Upper lobe of left lung (tissue), 6 donors: ENCODE measurements at places on chromosomes 3 and 15. TPM values are rescaled to one million over a fixed set of nuclear protein-coding genes. Genes with fewer than 3 reads are reported as not detected.

Gene SERINC4
- not detected for total RNA-seq

Gene WDR49
- total RNA-seq: 5.2 TPM

- H3K27ac ChIP-seq: peak overlapping the region; percentile 73
- peaks cover 3% of the 10 kb centered on the region for H3K4me1 ChIP-seq
- peak; percentile 52 for DNase-seq
- no peaks in the 10 kb centered on the region for H3K36me3 ChIP-seq
- H3K27me3 ChIP-seq: no peaks in the 10 kb centered on the region
- no peak overlapping the region for H3K4me3 ChIP-seq
Measured at GRCh38 chr3:69500604-69501003, 114.7 kb upstream of the FRMD4B start.

DNA sequence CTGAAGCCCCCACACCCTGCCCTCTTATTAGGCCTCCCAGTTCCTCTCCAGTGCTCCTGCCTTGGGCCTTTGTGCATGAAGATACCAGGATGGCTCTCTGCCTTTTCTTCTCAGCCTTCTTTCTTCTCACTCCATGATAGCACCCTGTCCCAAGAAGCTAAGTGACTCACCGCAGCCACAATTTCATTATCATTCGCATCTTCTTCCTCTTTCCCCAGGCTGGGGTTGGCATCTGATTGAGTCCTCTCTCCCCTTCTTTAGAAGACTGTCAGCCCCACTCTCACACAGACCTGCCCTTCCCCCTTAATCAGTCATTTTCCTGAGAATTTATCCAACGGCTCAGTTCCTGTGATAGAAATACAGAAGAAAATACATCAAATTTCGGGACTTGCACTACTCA is 102.0 kb downstream of the STAC start:
- no peak overlapping the region for H3K27ac ChIP-seq
- H3K36me3 ChIP-seq: no peaks in the 10 kb centered on the region
- H3K4me3 ChIP-seq: no peak overlapping the region
- no peaks in the 10 kb centered on the region for H3K27me3 ChIP-seq
- H3K4me1 ChIP-seq: no peaks in the 10 kb centered on the region
- DNase-seq: no peak

Gene RAB5A
- 88.3 TPM for total RNA-seq

DNA sequence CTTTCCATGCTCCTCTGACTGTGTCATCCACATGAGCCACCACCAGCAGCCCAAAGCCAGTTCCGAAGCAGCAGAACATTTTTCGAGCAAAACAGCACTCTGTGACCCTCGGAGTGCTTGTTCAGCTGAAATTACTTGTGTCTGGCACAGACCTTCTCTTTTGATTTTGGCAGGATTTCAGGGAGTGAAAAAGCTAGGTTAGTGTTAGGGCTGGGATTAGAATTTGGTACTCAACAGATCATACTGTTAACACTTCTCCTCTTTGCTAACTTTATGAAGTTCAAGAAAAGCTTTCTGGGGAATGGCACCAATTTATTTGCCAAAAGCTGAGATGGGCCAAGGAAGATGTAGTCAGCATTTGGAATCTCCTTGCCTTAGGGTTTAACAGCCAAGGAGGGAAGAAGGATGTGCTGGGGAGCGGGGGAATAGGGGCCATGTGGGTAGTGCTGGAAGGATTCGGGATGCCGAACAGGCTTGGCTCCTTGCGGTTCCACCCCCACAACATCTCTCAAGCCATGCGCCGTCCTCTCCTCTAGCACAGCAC is 55.1 kb upstream of the TRA2B start:
- peak overlapping the region; percentile 56 for H3K27ac ChIP-seq
- no peaks in the 10 kb centered on the region for H3K4me1 ChIP-seq
- H3K36me3 ChIP-seq: no peaks in the 10 kb centered on the region

GRCh38 chr15:81165535-81165934 is 31.1 kb upstream of the IL16 start:
- H3K27me3 ChIP-seq: no peaks in the 10 kb centered on the region
- no peak overlapping the region for H3K27ac ChIP-seq
- no peaks in the 10 kb centered on the region for H3K36me3 ChIP-seq
- DNase-seq: no peak

Gene RTP4
- total RNA-seq: 0.89 TPM

DNA sequence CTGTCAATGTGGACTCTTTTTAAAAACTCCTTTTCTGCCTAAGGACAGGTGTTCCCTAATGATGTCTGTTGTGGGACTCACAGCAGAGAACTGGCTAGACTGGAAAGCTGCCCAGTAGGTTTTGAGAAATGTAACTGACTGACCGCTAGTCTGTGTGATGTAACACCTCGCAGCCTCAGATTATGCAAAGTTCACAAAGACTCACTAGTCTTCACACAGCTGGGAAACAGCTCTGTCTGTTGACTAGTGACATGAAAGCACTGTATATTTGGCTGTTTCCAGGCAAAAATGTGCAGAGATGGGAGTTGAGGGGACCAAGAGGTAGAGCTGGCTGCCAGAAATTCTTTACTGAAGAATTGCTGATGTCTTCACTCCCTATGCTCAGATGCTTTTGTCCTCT is 10.3 kb downstream of the PDZRN3 start:
- DNase-seq: no peak
- no peaks in the 10 kb centered on the region for H3K27me3 ChIP-seq
- H3K4me3 ChIP-seq: no peak overlapping the region
- no peak overlapping the region for H3K27ac ChIP-seq
- no peaks in the 10 kb centered on the region for H3K36me3 ChIP-seq
- no peaks in the 10 kb centered on the region for H3K4me1 ChIP-seq

GRCh38 chr3:109313061-109313460 is 3.3 kb downstream of the DPPA2 start:
- H3K27ac ChIP-seq: no peak overlapping the region
- H3K27me3 ChIP-seq: no peaks in the 10 kb centered on the region
- no peaks in the 10 kb centered on the region for H3K4me1 ChIP-seq
- DNase-seq: no peak
- H3K36me3 ChIP-seq: no peaks in the 10 kb centered on the region

Gene DNAJA4
- total RNA-seq: 12.4 TPM

Gene GADL1
- 0.07 TPM for total RNA-seq

DNA sequence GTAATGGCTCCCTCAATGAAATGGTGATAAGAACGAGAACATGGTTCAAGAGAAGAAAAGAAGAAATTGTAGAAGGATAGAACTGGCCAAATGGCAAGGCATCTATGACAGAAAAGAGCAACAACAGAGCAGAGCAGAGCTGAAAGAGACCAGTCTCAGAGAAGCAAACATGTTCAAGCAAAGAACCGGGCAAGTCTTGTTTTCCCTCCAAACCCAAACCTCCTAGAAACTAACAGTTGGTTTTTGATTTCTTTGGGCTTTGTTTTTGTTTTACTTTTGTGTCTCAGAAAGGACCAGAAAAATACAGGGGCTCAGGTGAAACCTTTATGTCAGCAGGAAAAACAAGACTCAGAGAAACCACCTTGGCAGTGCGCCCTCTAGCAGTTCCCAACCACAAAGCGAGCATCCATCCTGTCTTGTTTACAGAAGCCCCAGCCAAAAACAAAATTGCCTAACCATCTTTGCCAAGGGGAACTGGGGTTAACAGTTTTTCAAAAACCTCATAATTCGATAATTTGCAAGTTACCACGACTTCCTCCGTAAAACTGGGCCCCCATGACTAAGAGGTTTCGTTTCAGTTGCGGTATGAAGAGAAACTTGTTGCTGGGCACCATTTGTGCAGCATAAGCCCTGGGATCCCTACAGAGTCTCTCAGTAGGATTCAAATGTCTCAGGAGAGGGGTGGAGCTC is 159.2 kb upstream of the SLC24A5 start:
- H3K27ac ChIP-seq: no peak overlapping the region
- no peak overlapping the region for H3K4me3 ChIP-seq
- H3K36me3 ChIP-seq: no peaks in the 10 kb centered on the region
- no peaks in the 10 kb centered on the region for H3K27me3 ChIP-seq
- DNase-seq: no peak

Gene MEF2A
- 76.6 TPM for total RNA-seq

Gene SLC4A7
- total RNA-seq: 40.5 TPM

DNA sequence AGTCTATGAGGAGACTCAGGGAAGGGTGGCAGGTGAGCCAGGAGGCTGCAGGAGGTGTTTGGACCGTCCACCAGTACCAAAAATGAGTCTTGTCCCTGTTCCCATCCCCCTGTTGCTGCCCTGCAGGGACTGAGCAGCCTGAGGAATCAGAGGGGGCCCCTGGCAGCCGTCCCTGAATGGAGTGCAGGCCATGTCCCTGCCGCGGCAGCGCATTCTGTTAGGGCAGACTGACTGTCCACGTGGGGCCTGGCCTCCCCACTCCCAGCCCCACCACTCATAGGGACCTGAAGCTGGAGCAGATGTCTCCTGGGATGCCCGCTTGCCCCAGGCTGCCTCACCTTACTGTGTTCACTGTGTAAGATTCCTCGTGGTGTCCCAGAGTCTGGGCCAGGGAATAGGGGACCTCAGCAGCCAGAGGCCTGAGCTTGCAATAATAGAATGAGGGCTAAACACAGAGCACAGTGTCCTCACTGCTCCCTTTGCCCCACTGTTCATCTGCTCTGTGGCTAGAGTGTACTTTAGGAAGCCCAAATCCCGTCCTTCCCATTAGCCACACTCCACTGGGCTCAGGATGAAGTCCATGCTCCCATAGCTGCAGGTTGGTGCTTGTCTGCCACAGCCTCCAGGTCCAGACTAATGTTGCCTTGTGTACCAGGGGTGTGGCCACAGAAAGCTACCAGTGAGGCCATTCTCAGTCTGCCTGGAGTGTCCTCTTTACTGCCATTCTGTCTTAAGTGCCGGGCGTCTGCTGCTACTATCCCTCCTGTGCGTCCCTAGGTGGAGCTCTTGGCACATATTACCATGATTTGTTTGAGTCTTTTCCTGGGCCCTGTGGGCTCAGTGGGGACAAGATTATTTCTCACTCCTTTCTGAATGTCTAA is 63.2 kb downstream of the HCN4 start:
- no peak overlapping the region for H3K27ac ChIP-seq
- H3K36me3 ChIP-seq: peaks cover 31% of the 10 kb centered on the region
- H3K4me3 ChIP-seq: no peak overlapping the region
